Stimulated activated CD4-positive, alpha-beta T cell treated with anti-CD3 and anti-CD28 coated beads, Interleukin-12 subunit alpha, Interleukin-12 subunit beta, amount 100 ng/mL, for 4 hours (primary cell): ENCODE measurements at places on chromosomes 4 and X.

GRCh38 chr4:139977838-139978609, 176.0 kb downstream of the MAML3 start:
- no peak for DNase-seq

- DNase-seq = no peak
These were observed 474.4 kb upstream of the MAGEB18 start for GRCh38 chrX:25663701-25664100.

GRCh38 chr4:184437565-184438265, 36.6 kb downstream of the IRF2 start:
- DNase-seq = no peak

- DNase-seq = no peak
These were observed 289.2 kb downstream of the LDB2 start for GRCh38 chr4:16609170-16609758.

- DNase-seq = no peak
These were observed 149.4 kb downstream of the PDGFRA start for GRCh38 chr4:54378461-54378860.

DNA sequence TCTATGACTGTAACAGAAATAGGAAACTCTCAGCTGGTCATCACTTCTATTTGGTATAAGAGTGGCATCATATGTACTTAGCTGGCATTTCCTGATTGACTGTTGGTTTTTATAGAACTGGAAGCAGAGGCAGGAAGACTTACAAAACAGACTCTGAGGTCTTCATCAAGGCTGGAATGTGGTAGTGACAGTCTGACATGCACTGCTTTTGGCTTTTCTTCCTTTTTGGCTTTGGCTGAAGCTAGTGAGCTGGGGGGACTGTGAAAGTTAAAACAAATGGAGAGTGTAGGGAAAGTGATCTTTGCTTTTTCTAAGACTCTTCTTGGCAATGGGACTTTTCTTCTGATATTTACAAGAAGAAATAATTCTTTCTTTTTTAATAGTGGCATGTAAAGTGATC, 121.1 kb upstream of the SLC4A4 start:
- DNase-seq = no peak

DNA sequence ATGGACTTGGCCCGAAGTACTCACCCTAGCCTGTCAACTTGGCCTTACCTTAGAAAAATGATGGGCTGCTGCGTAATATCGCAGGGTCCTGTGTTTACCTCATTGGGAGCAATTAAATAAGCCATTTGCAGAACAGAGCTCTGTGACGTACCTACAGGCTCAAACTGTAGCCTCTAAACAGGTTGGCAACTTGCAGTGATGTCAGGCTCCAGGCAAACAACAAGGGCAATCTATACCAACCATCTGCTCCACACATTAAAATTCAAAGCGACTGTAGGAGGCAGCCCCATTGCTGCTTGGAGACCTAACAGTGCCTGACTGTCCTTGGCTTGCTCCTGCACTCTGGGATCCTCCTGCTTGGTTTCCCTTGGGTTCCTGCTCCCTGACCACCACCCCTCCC, 17.2 kb downstream of the VGLL1 start:
- DNase-seq = no peak

DNA sequence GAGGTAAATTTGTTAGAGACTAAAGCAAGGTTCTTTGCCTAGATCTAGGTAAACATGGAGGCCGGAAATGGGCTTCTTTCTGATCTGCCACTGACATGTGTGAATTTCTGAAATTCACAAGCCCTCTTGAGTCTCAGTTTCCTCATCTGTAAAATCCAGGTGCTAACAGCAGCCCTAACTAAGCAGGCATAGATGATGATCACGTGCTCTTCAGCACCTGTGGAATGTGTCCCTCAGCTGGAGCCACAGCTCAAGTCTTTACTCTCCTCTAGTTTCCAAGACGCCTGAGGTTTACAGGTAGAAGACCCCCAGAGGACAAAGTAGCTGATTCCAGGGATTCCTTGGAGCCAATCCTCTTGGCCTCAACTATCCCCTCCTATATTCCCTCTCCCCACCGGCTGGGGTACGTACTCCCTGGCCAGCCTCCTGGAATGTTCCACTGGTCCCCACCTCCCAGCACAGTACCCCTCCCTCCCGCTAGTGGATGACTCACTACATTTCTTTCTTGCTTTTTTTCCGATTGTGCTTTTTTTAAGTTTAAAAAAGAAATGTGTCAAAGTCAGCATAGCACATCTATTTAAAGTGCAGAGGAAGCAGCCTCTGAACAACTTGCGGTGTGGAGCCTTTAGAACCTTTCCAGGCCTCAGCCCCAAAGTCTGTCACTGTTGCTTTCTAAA, 98.4 kb downstream of the PHKA2 start:
- DNase-seq = peak; percentile 6

DNA sequence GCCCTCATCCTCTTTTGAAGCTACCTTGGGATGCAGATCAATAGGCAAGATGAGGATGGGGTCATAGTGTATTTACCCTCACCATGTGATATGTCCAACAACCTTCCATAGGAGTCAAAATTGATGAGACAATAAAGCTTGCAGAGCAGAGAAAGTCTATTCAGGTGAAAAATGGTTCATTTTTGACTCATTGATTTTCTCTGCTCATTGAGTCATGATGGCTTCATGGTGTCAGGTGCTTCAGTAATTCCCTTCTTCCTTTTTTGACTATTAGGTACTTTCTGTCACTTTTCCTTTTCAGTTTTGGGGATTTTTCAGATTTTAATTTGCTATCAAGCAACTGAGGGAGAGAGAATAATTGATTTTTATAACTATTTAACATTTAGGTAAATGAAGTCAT, 55.9 kb upstream of the IL2 start:
- no peak for DNase-seq
